NCI-H1417 (cell line): ENCODE measurements at places on chromosomes 5 and 9.

GRCh38 chr5:142320430-142320738 lies 4.4 kb downstream of the SPRY4 start:
- DNase-seq = no peak

GRCh38 chr5:112116371-112116770 lies 302.7 kb downstream of the EPB41L4A start:
- no peak for DNase-seq

- no peak for DNase-seq
Observed at GRCh38 chr5:130024006-130024405, 119.7 kb downstream of the CHSY3 start.

GRCh38 chr9:14702200-14702720 lies 9.0 kb upstream of the ZDHHC21 start:
- no peak for DNase-seq

- no peak for DNase-seq
Observed at GRCh38 chr9:124890179-124890578, 28.2 kb downstream of the ARPC5L start.
